ENCODE measurements at places on chromosomes 1 and 21.

GRCh38 chr1:1782399-1783221 lies 4.3 kb upstream of the NADK start:
- no peak for DNase-seq

- no peak for DNase-seq
These were observed 4.1 kb upstream of the PTPN7 start for GRCh38 chr1:202164271-202165037.

GRCh38 chr1:207319199-207319598 lies 2.3 kb upstream of the CD55 start:
- no peak for DNase-seq

DNA sequence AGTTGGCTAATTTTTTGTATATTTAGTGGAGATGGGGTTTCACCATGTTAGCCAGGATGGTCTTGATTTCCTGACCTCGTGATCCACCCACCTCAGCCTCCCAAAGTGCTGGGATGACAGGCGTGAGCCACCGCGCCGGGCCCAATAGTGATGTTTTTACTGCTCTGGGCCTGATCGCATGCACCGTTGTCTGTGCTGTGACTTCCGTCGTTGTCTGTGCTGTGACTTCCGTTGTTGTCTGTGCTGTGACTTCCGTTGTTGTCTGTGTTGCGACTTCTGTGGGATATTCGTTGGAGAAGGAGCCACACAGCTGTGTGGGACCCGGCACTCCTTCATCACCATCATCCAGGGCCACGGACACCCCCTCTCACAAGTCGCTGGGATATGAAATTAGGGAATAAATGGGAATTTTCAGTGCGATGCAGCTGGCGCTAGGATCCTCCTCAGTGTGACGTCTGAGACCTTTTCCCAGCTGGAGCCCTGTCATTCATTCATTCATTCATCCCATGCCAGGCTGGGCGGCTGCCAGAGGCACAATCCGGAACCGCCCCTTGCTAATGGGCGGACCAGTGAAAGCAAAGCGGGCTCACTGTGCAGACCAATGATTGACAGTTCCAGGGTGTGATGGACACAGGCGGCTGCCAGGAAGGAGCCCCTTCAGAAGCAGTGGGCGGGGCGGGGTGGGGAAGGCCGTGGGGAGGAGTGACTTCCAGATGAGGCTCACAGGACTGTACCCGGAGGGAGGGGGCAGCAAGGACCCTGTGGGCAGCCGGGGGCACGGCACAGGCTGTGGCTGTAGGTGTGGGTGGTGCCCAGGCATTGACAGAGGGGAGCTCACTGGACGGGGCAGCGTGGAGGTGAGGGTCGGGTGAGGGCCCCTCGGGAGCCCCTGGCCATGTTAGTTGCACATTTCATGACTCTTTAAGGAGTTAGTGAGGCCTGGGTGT lies 48.9 kb downstream of the PRKCZ start:
- DNase-seq, result no peak

DNA sequence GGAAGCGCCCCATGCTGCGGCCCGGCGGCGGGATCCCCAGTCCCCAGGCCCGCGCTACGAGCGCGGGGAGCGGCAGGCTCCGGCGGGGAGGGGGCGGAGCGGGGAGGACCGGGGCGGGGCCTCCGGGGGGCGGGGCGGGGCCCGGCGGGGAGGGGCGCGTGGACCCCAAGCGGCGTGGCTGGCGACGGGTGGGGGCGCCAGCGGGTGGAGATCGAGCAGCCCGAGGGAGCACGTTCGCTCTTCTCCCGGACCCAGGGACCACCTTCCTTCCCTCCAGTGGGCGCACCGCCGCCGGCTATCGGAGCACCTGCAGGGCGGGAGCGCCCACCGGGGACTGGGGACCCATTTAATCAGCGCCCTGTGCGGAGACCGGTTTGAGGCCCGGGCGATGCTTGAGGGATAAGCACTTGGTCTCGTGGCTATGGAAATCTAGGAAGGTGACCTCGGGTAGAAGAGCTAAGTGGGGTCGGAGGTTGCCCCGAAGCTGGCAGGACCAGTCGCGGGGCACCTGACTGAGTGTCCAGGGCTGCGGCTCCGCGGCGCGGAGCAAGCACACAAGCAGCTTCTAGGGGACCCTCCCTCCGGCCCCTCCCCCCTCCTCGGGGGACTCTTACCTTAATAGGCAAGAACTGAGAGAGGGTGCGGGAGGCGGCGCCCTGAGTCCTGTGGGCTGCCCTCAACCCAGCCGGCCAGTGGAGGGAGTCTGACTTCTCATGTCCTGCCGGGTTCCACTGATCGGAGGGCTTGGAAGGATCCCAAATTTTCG lies at the start of gene TSPAN2:
TSPAN2 (minus strand) TSS at position 84 of the 766 bp plus-strand sequence; CDS start at position 13, 71 bp downstream.
- no peak for DNase-seq

DNA sequence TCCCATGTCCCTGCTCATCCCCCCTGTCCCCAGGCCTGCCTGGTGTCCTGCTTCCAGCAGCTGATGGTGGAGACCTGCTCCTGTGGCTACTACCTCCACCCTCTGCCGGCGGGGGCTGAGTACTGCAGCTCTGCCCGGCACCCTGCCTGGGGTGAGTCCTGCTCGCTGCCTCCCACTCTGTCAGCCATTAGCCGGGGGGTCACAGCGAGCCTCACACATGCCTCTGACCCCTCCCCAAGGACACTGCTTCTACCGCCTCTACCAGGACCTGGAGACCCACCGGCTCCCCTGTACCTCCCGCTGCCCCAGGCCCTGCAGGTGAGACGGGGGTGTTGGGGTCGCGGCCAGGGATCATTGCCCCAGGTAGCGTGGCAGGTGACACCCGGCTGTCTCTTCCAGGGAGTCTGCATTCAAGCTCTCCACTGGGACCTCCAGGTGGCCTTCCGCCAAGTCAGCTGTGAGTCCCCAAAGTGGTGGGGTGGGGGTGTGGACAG lies 10.0 kb downstream of the SCNN1D start:
- no peak for DNase-seq

All from muscle of back (tissue), 13 donors.